ENCODE measurements at places on chromosomes 6 and 20.
A peak's percentile ranks its signal among the peaks of the same experiment; 100 is the strongest.

GRCh38 chr20:14717134-14717999, 380.0 kb upstream of the FLRT3 start:
- DNase-seq, result no peak

- no peak for DNase-seq
Observed at GRCh38 chr6:105886066-105886813, 199.9 kb upstream of the PRDM1 start.

DNA sequence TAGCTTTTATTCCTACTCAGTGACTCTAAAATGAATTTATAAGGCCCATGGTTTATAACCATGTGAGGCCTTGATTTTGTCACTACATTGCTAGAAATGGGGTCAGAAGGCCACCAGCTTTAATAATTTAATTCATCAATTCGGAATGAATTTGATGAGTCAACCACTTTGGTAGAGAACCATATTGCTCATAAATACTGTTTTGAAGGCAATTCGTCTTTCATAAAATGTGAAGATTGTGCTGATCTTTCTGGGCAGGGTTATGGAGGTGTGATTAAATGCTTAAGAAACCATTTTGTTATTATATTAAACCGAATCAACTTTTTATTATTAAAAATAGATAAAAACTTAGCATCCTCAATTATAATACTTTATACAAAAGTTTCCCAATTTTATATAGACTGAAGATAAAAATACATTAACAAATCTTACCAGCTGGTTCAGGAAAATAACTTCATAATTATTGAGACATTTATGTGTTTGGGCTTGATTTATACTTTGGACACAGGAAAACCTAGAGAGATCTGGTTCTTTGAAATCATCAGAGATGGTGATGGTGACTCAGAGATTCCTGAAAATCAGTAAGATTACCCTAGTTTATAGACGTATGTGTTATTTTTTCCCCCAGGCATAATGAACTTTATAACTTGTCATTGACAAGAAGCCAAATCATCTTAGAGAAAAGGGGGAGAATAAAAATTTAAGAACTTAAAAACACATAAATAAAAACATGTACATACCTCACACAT, 10.6 kb downstream of the HCRTR2 start:
- DNase-seq, result no peak

GRCh38 chr6:68040312-68040778, 594.7 kb upstream of the ADGRB3 start:
- no peak for DNase-seq

DNA sequence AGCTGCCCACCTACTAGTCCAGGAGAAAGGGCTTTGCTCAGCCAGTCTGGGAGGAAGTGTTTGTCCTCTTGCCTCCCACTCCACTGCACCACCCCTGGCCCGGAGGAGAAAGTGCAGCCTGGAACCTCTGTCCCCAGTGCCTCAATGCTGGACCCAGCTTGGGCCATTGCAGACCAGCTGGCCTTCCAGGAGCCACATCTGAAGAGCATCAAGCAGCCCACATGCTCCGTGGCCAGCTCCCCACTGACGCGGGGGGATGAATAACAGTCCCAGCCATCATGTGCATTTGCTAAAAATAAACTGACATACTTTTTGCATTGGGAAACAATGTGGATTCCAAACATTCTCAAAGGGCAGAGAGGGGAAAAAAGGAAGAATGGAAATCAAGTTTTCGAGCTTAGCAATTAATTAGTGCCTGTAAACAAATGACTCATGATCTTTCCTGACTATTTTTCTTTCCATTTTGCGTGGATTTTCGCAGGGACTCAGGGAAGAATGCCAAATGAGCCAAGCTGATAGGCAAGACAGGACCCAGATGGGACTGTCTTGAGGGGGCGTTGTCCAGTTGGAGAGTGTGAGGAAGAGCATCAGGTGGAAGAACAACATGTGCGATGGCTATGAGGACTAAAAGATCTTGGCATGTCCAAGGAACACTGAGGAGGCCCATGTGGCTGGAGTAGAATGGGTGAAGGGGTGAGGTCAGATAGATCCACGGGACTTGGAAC, 34.1 kb downstream of the CEBPB start:
- DNase-seq, result peak; percentile 95

DNA sequence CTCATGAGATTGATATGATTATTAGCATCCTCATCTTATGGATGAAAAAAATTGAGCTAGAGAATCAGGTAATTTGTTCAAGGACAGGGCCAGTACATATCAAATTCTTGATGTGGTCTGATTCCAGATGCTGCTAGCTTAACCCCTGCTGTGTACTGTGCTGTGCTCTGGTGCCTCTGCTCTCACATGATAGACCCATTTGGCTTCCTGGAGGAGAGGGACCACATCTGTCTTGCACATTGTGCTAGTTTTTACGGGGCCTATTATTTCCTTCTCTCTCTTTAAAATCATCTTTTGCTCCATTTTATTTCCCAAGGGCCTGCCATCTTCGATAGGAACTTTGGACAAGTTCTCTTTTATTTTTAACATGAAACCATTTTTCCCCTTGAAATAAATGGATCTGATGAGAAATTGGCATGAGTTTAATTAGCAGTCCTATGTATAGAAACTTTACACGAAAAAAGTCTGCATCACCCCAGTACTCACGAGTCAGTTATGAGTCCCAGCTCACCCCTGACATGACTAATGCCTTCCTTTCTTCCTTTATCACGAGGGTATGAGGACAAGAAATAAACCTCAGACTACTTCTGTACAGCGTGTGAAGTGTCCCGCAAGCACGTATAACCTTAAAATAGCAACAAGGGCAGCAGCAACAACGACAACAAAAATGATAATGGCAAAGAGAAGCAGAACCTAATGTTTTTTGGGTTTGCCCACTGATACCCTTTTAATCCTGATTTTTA, 26.5 kb downstream of the CD109 start:
- DNase-seq, result peak; percentile 96
